AG10803 (cell line): ENCODE measurements at places on chromosomes 2 and 18.

DNA sequence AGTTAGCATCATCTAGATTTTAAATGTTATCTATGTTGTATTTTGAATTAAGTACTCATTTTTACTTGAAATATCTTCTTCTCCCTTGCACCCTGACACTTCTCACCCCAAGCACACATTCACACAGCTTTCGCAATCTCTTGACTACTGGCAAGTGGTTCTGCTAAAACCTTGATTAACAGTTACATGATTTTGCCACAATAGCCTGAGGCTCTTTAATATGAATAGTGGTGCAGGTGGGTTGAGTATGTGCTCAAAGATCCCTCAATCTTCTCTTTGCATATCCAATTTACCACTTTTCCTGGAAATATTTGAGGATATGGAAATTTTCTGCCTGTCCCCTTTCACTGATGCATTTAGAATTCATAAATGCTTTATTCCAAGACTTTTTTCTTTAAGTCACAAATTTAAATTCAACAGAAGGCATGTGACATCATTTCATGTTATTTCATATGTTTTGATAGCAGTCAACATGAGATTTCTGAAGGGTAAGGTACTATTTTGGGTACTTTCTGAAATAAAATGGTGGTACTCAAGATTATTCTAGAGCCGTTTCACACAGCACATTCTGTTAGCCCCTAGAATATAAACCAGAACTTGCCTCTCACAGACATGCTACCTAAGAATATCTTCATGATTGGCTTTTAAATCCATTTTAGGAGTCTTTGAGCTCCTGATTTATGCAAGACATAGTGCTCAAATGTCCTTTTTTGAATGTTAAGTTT is 339.7 kb downstream of the RPRM start:
- no peak for DNase-seq

GRCh38 chr2:58032016-58032763 is 14.4 kb upstream of the VRK2 start:
- DNase-seq: peak; percentile 10

DNA sequence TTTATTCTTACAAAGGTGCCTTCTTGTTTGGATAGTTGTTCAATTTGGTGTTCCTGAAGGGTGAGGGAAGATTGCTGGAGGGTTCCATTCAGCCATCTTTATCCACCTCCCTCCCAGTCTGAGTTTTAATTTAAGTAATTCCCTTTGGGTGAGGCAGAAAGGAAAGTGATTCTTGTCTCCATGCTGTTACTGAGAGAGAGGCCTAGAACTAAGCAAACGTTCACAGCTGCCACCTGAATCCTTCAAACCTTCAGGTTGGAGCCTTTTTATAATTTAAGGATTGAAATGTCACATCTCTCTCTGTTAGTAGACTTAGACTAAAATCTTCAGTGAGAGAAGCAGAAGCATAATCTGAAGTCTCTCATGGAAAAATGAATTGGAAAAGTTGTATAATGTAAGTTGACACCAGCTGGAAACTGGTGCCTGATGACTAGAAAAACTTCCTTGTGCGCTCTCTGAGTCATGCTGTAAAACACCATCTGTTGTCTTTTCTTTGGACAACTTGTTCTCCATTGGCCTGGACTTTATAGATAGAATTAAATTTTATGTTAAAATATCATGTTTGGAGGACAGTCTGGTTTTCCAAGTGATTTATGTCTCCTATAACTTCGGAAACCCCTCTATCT is 14.6 kb downstream of the STRADB start:
- peak; percentile 66 for DNase-seq

DNA sequence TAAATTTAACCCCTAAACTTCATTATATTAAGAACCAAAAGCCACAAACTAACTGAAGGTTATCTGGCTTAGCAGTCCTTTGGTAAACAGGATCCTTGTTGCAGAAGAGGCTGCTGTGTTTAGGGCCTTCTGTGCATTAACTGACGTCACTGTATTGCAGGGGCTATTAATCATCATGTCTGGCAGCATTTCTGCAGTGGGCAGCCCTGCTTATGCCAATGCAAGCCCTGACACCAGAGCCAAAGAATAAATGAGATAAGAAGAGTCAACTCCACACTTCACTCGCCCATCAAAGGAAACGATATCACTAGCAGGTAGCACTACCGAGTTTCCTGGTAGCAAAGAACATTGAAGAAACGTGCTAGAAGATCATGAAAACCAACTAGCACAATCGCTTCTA is 110.6 kb downstream of the PLEKHM3 start:
- no peak for DNase-seq

DNA sequence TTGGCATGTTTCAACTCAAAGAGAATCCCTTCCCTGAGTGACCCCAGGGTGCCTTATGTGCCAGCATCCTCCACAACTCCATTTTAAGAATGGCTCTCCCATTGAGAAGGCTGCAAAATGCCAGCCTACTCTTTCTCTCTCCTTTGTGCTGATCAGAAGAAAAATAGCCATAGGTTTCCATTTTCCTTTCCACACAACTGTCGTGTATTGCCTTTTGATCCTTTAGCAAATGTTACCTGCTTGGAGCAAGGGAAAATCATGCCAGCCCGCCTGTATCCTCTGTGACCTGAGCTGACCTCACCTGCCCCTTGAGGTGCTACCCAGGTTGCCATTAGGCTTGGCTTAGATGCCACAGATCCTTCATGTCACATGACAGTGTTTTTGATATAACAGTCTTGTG is 38.8 kb downstream of the DPYSL5 start:
- no peak for DNase-seq

DNA sequence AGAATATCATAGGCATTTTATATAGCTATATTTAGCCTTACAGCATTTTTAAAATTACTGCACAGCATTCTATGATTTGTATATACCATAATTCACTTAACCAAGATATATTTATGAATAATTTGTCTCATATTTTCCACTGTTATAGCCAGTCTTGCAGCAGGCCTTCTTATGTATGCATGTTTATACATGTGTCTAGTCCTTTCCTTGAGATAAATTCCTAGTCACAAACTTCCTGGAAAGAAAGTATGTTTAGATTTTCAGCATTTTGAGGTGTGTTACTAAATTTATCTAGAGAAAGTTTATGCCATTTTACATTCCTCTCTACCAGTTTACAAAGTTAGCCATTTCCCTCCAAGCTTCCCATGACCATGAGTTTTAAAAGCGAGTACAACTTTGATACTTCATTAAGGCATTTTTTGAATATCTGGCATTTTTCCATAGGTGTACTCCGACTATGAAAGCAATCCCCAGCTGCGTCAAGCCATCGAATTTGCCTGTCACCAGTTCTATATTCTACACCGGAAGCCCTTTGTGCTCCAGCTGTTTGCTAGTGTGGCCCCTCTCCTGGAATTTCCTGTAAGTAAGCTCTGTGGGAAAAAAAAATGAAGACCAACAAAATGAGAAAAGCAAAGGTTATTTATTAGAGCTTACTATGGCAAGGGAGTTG is 59.4 kb upstream of the RPE start:
- DNase-seq: no peak

DNA sequence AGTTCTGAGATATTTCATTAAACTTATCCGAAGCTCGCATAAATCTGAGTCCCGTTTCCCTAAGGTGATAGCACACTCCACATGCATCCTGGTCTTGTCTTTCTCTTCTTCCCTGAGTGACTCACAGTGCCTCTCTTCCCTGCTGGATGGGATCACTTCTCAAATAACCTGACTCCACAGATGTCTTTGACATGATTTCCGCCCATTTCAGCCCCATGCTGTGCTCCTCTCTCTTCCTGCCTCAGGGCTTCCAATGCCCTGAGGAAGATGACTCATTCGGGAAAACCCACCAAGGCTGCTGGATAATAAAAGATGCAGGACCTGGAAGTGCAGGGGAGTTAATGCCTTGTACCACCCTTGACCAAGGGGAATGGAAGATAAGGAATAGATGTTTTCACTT is 441.7 kb upstream of the SOX11 start:
- DNase-seq: no peak

- no peak for DNase-seq
Observed at GRCh38 chr2:2748399-2749205, 417.5 kb upstream of the MYT1L start.

GRCh38 chr2:235734688-235735231 is 240.9 kb downstream of the AGAP1 start:
- DNase-seq: peak; percentile 61

GRCh38 chr18:54116541-54117257 is 107.8 kb downstream of the MBD2 start:
- no peak for DNase-seq

GRCh38 chr2:162328424-162329157 is 10.1 kb upstream of the IFIH1 start:
- no peak for DNase-seq

DNA sequence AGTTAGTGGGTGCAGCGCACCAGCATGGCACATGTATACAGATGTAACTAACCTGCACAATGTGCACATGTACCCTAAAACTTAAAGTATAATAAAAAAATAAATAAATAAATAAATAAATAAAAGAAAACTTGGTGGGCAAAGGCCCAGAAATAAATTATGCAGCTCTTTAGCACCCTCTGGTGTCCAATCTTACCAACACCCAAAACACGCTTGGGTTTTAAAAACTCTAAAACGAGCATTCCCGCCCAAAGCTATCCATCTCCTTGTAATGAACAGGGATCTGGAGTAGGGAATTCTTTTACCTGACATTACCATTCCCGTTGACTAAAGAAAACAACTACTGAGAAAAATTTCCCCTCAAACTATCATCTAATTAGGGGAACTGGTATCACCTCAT is 2005.9 kb upstream of the CELF4 start:
- DNase-seq: peak; percentile 5

DNA sequence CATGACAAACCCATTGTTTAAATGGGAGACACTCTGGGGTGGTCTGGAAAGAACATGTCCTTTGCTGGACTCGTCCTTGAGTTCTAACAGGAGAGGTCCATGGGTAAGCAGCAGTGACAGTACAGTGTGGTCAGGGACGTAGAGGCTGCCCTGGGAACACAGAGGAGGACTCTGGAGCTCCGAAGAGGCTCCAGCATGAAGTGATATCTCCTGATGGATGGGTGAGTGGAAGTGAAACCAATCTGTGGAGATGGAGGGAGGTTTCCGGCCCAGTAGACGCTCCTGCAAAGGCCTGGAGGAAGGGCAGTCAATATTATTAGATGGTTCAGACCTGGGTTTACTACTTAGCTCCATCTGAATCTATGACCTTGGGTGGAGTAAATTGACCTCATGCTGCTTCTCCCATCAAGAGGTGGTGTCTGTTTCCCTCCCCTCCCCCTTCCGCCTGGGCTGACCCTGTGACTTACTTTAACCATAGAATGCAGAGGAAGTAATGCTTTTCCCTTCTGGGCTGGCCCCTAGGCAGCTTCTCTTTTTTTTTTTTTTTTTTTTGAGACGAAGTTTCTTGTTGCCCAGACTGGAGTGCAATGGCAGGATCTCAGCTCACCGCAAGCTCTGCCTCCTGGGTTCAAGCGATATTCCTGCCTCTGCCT is 2.3 kb upstream of the TFCP2L1 start:
- DNase-seq: no peak

- DNase-seq: no peak
Observed at GRCh38 chr2:168322325-168323007, 75.1 kb upstream of the STK39 start.

GRCh38 chr18:34522603-34523002 is 187.5 kb upstream of the DTNA start:
- DNase-seq: no peak

GRCh38 chr2:73870084-73870483 is 22.7 kb upstream of the ACTG2 start:
- DNase-seq: peak; percentile 80

GRCh38 chr2:60280238-60280637 is 273.2 kb downstream of the BCL11A start:
- no peak for DNase-seq

GRCh38 chr2:180175736-180176135 is 168.6 kb upstream of the CWC22 start:
- no peak for DNase-seq

DNA sequence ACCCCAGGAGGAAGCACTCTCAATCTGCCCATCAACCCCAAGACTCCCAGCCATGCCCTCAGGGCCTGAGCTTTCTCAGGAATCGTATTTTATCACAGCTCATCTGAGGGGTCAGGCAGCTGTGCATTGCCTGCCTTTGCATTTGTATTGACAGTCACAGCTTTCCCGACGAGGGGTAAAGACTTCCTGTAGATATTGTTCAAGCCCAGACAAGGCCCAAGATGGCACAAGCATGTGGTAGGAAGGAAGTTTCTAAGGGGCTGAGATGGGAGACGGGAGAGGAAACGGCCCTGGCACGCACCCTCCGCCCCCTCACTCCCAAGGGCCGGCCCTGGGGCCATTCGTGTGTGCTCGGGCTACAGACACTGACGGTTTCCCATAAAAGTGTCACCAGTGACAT is 34.2 kb upstream of the PRLH start:
- no peak for DNase-seq

GRCh38 chr2:122329278-122329677 is 573.8 kb downstream of the TSN start:
- DNase-seq: peak; percentile 25

GRCh38 chr2:14418115-14418514 is 214.4 kb upstream of the LRATD1 start:
- peak; percentile 54 for DNase-seq

DNA sequence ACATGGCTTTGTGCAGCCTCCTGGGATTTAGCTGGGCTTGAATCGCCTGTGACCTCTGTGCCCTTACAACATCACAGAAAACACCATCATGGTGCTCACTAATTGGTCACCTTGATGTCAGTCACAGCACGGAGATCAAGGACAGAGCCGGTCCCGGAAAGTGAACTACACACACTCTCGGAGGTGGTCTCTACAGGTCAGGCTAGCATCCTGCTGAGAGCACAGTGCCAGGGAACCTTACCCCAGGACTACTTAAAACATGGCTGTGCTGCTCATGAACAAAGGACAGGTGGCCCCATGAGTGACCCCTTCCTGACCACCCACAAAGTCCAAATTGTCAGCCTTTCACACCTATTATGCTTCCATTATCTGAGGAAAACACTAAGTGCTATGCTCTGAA is 1782.1 kb upstream of the CELF4 start:
- DNase-seq: no peak

DNA sequence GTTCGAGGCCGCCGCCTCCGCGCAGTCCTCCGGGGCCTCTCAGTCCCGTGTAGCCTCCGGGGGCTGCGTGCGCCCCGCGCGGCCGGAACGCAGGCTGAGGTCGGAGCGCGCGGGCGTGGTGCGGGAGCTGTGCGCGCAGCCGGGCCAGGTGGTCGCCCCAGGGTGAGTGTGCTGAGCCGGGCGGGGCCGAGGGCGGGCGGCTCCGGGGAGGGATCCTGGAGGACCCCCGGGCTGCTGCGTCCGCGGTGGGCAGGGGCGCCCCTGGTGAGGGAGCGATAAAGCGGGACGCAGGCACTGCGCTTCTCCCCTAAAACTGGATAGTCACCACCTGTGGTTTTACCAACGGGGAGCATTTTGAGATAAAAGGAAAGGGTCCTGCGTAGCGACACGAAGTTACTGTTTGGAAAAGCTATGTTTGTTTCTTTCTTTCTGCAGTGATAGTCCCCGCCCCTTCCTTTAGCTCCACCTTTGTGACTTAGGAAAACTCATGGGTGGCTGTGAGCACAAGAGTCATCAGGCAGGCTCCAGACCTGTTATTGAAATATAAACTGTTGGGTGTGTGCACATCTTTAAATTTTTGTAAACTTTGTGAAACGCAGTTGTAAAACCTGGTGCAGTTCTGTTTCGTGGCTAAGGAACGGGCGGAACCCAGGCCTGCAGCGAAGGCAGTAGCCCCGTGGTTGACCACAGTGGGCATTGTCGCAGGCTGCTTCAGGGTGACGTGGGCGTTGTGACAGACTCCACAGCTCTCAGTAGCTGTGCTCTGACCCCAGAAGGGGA is 687 bp downstream of the CTDP1 start:
- DNase-seq: peak; percentile 49
